ENCODE measurements at places on chromosomes 16 and 17. TPM values are rescaled to one million over a fixed set of nuclear protein-coding genes. Genes with fewer than 3 reads are reported as not detected.
A peak's percentile ranks its signal among the peaks of the same experiment; 100 is the strongest.

DNA sequence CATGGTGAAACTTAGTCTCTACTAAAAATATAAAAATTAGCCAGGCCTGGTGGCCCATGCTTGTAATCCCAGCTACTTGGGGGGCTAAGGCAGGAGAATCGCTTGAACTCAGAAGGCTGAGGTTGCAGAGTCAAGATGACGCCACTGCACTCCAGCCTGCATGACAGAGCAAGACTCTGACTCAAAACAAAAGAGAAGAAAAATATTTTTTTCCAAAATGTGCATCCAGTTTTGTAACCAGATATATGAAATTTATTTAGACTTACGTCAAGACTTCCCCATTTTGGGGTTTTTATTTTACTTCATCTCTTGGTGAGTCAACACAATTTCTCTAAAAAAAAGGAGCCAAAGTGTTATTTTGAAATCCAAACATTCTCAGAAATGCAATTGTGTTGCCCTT, 5.5 kb upstream of the TM4SF5 start:
- no peak for DNase-seq

GRCh38 chr16:63461248-63461841, 1425.1 kb upstream of the CDH8 start:
- peak; percentile 47 for DNase-seq

GRCh38 chr17:66518677-66519076, 216.3 kb downstream of the PRKCA start:
- DNase-seq, result no peak

DNA sequence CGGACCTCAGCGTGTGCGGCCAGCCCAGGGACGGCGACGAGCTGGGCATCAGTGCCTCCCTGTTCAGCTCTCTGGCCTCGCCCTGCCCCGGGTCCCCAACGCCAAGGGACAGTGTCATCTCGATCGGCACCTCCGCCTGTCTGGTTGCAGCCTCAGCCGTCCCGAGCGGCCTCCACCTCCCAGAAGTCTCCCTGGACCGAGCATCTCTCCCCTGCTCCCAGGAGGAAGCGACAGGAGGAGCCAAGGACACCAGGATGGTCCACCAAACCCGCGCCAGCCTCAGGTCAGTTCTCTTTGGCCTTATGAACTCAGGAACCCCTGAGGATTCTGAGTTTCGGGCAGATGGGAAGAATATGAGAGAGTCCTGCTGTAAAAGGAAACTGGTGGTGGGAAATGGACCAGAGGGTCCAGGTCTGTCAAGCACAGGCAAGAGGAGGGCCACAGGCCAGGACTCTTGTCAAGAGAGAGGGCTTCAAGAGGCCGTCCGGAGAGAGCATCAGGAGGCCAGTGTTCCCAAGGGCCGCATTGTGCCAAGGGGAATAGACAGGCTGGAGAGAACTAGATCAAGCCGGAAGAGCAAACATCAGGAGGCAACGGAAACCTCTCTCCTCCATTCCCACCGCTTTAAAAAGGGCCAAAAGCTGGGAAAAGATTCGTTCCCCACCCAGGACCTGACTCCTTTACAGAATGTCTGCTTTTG, 825 bp downstream of the HASPIN start:
- no peak for DNase-seq

SLC13A5 gene
- polyA plus RNA-seq, result 0.47 TPM

DEXI gene
- 41.7 TPM for polyA plus RNA-seq

RANGRF gene
- 30.0 TPM for polyA plus RNA-seq

Measured in left lung (tissue), 14 donors.